ENCODE measurements at places on chromosomes 2 and 18. TPM values are rescaled to one million over a fixed set of nuclear protein-coding genes. Genes with fewer than 3 reads are reported as not detected.

GRCh38 chr18:44356566-44357157, 324.0 kb upstream of the SETBP1 start:
- no peaks in the 10 kb centered on the region for H3K27me3 ChIP-seq
- H3K36me3 ChIP-seq: no peaks in the 10 kb centered on the region
- H3K4me3 ChIP-seq: no peak overlapping the region
- H3K27ac ChIP-seq: no peak overlapping the region
- DNase-seq: no peak
- H3K4me1 ChIP-seq: no peaks in the 10 kb centered on the region

DNA sequence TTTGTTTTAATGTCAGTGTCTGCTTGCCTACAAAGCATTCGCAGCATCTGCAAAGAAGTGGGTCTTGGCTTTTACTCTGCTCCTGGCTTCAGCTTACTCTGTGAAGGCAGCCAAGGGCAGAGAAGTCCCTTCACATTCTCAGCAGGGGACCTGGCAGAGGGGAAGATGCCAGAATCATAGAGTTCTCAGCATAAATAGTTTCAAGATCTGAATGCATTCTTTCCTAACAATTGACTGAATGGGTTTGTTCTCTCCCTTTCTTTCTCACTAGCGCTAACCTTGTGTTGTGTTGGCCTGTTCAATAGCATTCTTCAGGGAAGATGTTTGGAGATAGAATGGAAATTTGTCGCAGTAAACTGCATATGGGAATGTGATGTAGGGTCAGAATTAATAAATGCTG, 106.9 kb downstream of the FARSB start:
- H3K4me1 ChIP-seq: peaks cover 37% of the 10 kb centered on the region
- peak overlapping the region; percentile 53 for H3K27ac ChIP-seq
- no peaks in the 10 kb centered on the region for H3K27me3 ChIP-seq
- DNase-seq: peak; percentile 83
- H3K4me3 ChIP-seq: peak overlapping the region; percentile 19
- no peaks in the 10 kb centered on the region for H3K36me3 ChIP-seq

FKBP1B gene
- total RNA-seq: 58.6 TPM

DNA sequence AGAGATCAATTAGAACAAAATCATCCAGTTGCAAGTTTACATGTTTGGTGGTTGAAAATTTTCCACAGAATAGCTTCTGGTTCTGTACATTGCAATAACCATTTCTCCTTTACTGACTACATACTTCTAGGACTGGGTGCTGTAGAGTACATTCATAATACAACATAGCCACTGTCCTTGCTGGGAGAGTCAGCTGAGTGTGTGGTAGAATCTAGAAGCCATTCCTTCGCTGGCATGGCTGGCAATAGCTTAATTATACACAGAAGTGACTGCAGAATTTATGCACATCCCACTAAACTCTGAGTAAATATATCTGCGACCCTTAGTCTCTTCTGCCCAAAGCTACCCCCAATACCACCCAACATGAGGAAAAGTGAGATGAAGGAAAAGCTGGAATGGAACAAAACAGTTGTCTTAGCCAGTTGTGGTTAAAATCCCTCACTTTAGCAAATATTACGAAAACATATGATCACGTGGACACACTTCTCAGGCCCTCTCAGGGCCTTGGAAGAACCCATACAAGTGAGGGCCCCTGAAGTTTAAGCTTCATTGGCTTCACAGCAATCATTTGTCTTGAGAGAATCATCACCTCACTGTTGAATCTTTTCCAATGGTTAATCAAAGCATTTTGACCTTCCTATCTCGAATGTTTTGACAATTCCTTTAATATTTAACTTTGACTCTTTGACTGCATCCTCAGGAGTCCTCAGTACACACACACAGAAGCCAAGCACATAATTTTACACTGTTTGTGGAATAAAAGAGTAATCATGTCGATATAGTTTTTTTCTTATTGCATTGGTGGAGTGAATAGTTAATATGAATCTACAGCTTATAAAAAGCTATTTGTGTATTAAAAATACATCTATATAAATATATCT, 225.1 kb downstream of the ZNF385B start:
- no peaks in the 10 kb centered on the region for H3K27me3 ChIP-seq
- DNase-seq: no peak
- no peaks in the 10 kb centered on the region for H3K36me3 ChIP-seq
- H3K27ac ChIP-seq: no peak overlapping the region

- no peak overlapping the region for H3K4me3 ChIP-seq
- no peak overlapping the region for H3K27ac ChIP-seq
- DNase-seq: no peak
- no peaks in the 10 kb centered on the region for H3K36me3 ChIP-seq
- no peaks in the 10 kb centered on the region for H3K27me3 ChIP-seq
Measured at GRCh38 chr2:132479155-132479554, 62.5 kb downstream of the GPR39 start.

RTKN gene
- total RNA-seq: 11.4 TPM

- DNase-seq: no peak
- H3K4me3 ChIP-seq: no peak overlapping the region
- H3K27me3 ChIP-seq: no peaks in the 10 kb centered on the region
- H3K27ac ChIP-seq: no peak overlapping the region
- H3K4me1 ChIP-seq: no peaks in the 10 kb centered on the region
Measured at GRCh38 chr2:9699139-9700108, 68.6 kb upstream of the YWHAQ start.

DNA sequence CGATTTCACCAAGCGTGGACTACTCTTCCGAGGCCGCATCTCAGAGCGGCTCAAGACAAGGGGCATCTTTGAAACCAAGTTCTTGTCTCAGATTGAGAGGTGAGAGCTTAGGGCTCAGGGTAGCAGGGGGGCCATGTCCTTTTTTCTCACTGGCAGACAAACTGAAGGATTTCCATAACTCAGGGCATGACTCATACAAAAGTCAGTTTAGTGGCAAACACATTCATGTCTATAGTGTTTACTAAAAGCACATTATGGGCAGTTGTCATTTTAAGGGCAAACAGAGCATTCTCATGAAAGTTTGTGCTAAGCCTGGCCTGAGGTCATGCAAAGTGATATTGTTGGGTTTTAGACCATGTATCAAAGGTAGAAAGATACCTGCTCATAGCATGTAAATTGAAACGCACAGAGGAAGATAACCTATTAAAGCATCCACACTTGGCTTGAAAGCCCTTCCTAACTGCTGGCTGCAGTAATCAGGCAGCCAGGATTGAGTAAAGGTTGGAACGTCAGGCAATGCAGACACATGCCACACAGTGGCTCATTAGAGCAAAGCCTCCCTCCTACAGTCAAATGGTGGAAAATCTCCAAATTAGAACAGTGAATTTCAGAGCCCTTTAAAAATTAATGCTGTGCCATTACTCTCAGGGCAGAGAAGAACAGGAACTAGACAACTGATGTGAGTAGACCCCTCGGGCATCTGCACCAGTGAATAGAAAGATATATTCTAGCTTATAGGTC, 54.2 kb downstream of the HK2 start:
- no peaks in the 10 kb centered on the region for H3K4me1 ChIP-seq
- H3K36me3 ChIP-seq: no peaks in the 10 kb centered on the region
- no peaks in the 10 kb centered on the region for H3K27me3 ChIP-seq
- no peak overlapping the region for H3K27ac ChIP-seq
- no peak for DNase-seq

DNA sequence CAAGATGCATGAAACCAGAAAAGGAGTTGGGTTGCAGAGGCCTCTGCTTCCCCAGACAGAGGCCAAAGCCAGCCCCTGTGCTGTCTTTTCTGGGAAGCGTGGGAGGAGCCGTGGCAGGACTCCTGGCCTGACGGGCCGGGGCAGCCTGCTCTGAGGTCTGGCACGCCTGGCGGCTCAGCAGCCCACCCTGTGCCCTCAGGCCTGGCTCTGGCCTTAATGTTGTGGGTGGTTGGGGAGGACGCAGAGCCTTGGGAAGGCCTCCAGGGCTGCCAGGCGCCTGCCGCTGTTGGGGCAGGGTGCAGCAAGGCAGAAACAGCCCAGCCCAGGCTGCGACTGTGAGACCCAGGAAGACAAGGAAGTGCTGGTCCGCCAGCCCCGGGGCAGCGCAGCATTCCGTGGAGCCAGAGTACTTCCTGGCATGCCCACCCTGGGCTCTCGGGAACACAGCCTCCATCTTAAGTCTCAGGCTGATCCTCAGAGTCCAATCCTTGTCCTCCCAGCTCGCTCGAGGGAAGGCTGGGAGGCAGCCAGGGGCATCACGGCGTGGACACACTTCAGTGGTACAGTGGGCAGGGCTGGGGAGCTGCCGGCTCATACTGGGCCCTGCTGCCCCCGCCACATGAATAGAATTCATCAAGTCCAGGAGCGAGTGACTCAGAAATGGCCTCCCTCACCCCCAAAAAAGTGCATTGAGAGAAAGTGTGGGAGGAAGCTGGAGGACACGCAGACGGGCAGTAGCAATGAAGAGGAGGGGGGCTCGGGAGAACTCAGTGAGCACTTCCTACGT, 72.6 kb downstream of the EMX1 start:
- no peaks in the 10 kb centered on the region for H3K36me3 ChIP-seq
- peaks cover 5% of the 10 kb centered on the region for H3K4me1 ChIP-seq
- H3K4me3 ChIP-seq: no peak overlapping the region
- peaks cover 17% of the 10 kb centered on the region for H3K27me3 ChIP-seq
- DNase-seq: no peak

DNA sequence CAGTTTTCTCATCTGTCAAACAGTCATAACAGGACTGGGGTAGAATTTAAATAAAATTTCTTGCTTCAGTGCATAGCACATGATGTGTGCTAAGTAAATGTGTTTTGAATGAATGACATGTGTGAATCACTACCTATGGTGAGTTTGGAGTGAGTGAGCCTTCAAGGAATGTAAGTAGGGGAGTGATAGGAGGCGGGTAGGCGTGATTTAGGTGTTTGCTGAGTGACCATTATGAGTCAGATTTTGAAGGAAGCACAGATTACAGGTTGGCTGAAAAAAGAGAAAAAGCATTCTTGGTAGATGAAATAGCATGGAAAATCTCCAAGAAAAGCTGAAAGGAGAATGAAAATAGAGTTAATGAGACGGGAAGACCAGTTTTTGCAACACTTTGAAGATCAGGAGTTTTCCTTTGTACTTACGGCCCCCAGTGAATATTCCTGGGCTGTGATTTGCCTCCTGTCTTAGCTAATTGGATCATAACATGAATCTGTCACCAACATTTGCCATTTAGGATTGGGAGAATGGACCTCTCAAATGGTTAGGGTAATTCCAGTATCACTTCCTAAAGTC, 136.9 kb upstream of the GATA6 start:
- no peaks in the 10 kb centered on the region for H3K27me3 ChIP-seq
- H3K36me3 ChIP-seq: no peaks in the 10 kb centered on the region
- H3K27ac ChIP-seq: peak overlapping the region; percentile 96
- peak; percentile 27 for DNase-seq
- H3K4me1 ChIP-seq: peaks cover 21% of the 10 kb centered on the region

DNA sequence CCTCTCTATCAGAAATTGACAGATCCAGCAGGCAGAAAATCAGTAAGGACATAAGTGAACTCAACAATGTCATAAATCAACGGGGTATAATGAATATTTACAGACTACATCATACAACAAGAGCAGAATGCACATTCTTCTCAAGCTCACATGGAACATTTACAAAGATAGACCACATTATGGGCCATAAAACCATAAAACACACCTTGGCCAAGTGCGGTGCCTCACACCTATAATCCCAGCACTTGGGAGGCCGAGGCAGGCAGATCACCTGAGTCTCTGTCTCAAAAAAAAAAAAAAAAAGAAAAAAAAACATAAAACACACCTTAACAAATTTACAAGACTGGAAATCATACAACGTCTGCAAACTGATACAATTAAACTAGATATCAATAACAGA, 36.7 kb downstream of the FBXO15 start:
- DNase-seq: no peak
- H3K36me3 ChIP-seq: no peaks in the 10 kb centered on the region
- no peak overlapping the region for H3K27ac ChIP-seq
- no peaks in the 10 kb centered on the region for H3K27me3 ChIP-seq
- peaks cover 16% of the 10 kb centered on the region for H3K4me1 ChIP-seq

ARHGAP25 gene
- total RNA-seq: 5.8 TPM

GRCh38 chr2:67599561-67599960, 202.4 kb downstream of the ETAA1 start:
- H3K27me3 ChIP-seq: no peaks in the 10 kb centered on the region
- DNase-seq: no peak
- no peak overlapping the region for H3K4me3 ChIP-seq
- no peak overlapping the region for H3K27ac ChIP-seq

DNA sequence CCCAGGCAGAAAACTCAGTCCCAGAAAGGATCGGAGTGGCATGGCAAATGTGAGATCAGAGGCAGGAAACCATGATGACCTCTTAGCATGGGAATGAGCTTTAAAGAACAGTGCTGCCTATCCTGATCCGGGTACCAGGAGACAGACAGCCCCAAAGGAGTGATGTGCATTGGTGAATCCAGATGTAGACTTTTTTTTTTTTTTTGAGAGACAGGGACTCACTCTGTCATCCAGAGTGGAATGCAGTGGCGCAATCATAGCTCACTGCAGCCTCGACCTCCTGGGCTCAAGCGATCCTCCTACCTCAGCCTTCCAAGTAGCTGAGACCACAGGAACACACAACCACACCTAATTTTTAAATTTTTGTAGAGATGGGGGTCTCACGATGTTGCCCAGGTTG, 122.7 kb downstream of the VAPA start:
- DNase-seq: no peak
- H3K4me3 ChIP-seq: no peak overlapping the region
- H3K36me3 ChIP-seq: no peaks in the 10 kb centered on the region
- H3K27me3 ChIP-seq: no peaks in the 10 kb centered on the region
- H3K27ac ChIP-seq: no peak overlapping the region

DNA sequence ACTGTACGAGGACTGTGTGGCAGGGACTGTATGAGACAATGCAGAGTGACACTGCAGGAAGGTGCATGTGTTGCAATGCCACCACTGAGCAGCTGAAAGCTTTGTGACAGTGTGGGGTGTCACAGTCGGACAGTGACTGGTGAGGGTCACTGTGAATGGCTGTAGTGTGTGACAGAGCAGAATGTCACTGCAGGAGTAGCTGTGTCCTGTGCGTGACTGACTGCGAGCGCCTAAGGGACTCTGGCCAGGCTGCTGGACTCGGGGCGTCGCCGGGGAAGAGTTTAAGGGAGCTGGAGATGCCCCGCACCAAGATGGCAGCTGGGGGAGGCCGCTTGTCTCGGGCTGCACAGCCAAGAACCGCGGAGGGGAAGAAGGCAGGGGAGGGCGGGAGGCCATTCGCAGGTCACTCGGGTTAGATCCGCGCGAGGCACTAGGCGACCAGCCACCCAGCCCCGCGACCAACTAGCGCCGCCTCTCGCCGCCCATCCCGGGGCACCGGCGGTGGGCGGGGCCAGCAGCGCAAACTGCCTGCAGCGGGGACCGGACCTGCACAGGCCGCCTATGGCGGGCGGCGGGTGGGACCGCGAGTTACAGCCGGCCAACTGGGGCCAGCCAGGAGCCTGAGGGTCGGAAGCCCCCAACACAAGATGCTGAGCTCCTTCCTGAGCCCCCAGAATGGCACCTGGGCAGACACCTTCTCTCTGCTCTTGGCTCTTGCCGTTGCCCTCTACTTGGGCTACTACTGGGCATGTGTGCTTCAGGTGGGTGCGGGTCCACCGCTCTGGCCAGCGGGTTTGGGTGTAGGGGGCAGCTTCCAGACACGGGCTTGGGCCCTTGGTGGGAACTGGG, at the start of gene ABHD1:
ABHD1 (plus strand) TSS at position 514 of the 849 bp plus-strand sequence; CDS start at position 648, 134 bp downstream.
- peaks cover 3% of the 10 kb centered on the region for H3K4me1 ChIP-seq
- DNase-seq: peak; percentile 79
- no peaks in the 10 kb centered on the region for H3K36me3 ChIP-seq
- peak within 1 kb of the TSS; percentile 51 for H3K4me3 ChIP-seq
- H3K27ac ChIP-seq: no peak within 1 kb of the TSS

DAW1 gene
- total RNA-seq: not detected

- no peak overlapping the region for H3K27ac ChIP-seq
- no peak for DNase-seq
- H3K27me3 ChIP-seq: no peaks in the 10 kb centered on the region
- no peaks in the 10 kb centered on the region for H3K36me3 ChIP-seq
Measured at GRCh38 chr2:30034052-30034775, 112.6 kb upstream of the YPEL5 start.
